Liver (tissue), 10 donors: ENCODE measurements at places on chromosomes 3 and 15. TPM values are rescaled to one million over a fixed set of nuclear protein-coding genes. Genes with fewer than 3 reads are reported as not detected.

- peak; percentile 34 for DNase-seq
These were observed 533.0 kb upstream of the SEMA6D start for GRCh38 chr15:47184003-47184907.

GRCh38 chr3:58230876-58231552, 6.6 kb upstream of the ABHD6 start:
- DNase-seq: no peak

- no peak for DNase-seq
These were observed 22.0 kb upstream of the FAM3D start for GRCh38 chr3:58688574-58688973.

GRCh38 chr15:93121107-93121506, 32.1 kb upstream of the RGMA start:
- DNase-seq: no peak

The STRA6 gene
- total RNA-seq: not detected
